ENCODE measurements at places on chromosomes 2 and 18. TPM values are rescaled to one million over a fixed set of nuclear protein-coding genes. Genes with fewer than 3 reads are reported as not detected.

Gene INHBB
- 0.66 TPM for total RNA-seq

Gene RGPD5
- 51.1 TPM for total RNA-seq

Gene ABCG8
- total RNA-seq, result 0.20 TPM

Gene UGT1A5
- not detected for total RNA-seq

Gene ADGRF3
- total RNA-seq, result 1.1 TPM
